HS-5 (cell line): ENCODE measurements at places on chromosomes 3 and 15.

DNA sequence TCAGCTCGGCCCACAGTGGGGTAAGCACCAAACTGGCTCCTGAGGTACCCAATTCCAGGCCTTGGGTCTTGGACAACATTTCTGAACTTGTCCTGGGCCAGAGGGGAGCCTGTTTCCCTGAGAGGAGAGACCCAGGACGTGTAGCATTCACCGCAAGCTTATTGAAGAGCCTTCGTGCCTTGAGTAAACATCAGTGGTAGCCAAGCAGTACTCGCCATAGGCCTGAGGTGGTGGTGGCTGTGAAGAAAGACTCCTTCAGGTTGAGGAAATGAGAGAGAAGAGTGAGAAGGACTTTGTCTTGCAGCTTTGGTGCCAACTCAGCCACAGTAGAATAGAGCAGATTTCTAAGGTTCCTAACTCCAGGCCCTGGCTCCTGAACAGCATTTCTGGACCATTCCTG, 50.2 kb downstream of the NUDT16 start:
- no peak for DNase-seq

GRCh38 chr3:64927689-64928088, 239.9 kb upstream of the ADAMTS9 start:
- no peak for DNase-seq

DNA sequence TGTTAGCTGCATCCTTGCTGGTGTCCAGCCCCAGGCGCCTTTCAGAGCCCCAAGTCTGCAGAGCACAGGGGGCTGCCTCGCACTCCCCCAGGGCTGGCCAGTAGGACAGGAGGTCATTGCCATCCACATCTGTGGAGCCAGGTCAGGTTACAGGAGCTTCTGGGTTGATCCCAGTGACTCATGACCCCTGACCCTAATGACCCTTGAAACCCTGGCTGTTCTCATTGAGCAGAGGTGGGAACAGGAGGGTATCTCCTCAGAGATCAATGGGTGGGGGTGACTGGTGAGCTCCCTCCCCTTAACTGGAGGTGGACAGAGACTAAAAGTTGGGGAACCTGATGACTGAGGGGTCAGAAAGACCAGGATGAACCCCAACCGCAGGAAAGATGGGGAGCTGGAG, 6.1 kb upstream of the SLC26A6 start:
- DNase-seq = no peak

DNA sequence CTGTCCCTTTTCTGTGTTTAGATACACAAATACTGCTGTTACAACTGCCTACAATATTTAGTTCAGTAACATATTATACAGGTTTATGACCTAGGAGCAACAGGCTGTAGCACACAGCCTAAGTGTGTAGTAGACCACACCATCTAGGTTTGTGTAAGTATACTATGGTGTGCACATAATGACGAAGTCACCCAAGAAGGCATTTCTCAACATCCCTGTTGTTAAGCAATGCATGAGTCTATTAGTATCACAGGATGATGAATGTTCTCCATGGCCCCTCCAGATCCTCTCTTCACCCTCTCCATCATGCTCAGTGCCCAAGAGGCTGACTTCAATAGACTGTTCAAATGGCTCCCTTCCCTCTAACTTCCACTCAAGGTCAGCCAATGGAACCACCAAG, 14.6 kb upstream of the SEC62 start:
- DNase-seq = no peak

GRCh38 chr3:46186471-46187340, 21.4 kb downstream of the CCR1 start:
- no peak for DNase-seq

- DNase-seq = peak; percentile 74
Measured at GRCh38 chr3:22377421-22377820, 626.4 kb upstream of the ZNF385D start.

DNA sequence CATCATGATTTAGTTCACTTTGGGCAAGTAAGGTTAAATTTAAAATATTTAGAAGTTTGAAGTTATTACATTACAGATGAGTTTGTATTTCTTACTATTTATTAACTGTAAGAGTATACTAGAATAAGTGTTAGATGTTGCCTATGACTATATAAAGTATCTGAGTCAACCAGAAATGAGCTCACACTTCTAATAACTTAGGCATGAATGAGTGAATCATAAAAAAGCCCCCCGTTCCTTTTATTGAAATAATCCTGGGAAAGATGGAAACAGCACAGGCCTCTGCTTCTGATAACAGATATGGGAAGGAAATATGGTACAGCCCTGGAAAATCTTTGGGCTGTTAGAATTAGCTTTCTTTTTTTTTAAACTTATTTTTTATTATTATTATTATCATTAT, 66.6 kb upstream of the TGFBR2 start:
- DNase-seq = no peak

GRCh38 chr3:32780735-32781210, 37.0 kb upstream of the TRIM71 start:
- DNase-seq = no peak

GRCh38 chr15:65948383-65948782, 79.1 kb downstream of the RAB11A start:
- DNase-seq = no peak

DNA sequence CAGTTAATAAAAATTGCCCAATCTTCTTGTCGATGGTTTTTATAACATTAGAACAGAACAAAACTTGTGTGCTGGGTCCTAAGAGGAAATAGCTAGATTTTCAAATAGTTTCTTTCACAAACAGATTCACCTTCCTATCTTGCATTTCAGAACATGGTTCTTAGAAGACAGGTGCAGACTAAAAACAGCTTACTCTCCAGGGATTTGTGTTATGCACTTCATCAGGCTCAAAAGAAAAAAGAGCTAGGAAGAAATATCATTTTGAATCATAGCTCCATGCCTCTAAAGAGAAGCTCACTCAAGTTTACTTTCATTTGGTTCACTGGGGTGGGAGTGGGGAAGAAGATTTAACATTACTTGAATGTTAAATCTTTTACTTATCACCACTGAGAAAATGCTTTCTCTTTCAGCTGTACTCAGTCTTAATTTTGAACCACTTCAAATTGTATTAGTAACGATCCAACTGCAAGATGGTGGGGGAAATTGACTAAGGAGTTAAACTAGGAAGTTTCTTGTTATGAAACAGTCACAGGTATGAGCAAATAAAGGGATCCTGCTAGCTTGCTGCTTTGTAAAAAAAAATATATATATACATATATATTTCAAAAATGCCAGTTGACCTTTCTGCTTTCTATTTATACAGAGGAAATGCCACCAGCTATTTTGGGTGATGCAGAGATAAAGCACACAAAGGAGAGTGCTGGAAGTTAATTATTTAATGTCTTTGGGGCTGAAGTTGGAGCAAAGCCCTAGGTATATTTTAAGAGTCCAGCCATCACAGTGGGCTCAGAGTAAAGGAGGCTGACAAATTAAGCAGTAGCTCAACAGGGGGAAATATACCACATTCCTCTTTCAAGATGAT, 28.3 kb upstream of the NUDT16 start:
- no peak for DNase-seq

DNA sequence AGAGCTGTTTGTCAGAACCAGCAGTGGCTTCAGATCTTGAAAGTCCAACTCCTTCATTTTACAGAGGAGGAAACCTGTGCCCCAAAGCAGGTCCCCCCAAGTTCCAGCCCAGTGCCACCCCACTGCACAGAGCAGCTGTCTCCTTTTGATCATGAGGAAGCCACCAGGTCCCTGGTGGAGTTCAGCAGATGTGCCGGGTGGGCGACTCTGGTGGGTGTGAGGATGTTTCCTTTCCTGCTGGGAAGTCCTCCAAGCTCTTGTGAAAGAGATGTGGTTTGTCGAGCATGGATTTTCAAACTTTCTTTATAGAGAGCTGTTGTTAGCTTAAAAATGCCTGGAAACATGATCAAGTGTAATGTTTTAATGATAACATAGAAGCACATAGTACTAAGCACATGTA, 52.0 kb downstream of the SMAD3 start:
- DNase-seq = no peak

- DNase-seq = no peak
Measured at GRCh38 chr15:63881431-63881830, 47.7 kb upstream of the HERC1 start.

DNA sequence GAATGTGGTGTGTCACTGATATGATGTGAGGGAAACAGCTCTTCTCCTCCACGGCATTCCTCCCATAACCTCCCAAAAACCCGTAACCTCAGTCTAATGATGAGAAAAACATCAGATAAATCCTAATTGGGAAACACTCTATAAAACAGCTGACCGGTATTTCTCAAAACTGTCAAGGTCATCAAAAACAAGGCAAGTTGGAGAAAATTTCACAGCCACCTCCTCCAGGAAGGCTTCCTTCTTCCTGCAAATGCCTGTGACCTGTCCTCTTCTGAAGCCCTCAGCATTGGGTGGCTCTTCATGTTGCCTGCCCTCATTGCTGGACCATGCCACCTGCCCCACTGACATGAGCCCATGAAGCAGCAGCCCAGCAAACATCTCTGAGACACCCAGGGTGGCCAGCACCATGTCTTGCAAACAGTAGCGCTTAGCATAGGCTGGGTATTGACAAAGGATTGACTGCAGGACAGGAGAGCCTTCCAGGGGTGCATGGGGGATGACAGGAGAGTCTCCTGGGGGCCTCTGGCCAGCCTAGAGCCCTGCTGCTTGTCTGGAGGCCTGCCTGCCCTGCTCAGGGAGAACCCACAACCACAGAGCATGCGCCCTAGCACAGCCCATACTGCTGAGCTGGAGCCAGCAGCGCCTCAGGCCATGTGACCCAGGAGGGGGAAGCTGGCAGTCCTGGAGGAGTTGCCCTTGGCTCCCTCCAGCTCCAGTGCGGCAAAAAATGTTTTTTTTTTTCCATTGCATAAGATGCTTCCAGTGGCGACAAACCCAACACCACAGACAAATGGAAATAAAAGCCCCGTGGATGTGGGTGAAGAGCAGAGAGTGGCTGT, 49.7 kb downstream of the XXYLT1 start:
- no peak for DNase-seq

- no peak for DNase-seq
Measured at GRCh38 chr3:177190756-177191681, 6.3 kb downstream of the TBL1XR1 start.

GRCh38 chr3:124318014-124318413, 326.1 kb upstream of the ROPN1 start:
- no peak for DNase-seq

DNA sequence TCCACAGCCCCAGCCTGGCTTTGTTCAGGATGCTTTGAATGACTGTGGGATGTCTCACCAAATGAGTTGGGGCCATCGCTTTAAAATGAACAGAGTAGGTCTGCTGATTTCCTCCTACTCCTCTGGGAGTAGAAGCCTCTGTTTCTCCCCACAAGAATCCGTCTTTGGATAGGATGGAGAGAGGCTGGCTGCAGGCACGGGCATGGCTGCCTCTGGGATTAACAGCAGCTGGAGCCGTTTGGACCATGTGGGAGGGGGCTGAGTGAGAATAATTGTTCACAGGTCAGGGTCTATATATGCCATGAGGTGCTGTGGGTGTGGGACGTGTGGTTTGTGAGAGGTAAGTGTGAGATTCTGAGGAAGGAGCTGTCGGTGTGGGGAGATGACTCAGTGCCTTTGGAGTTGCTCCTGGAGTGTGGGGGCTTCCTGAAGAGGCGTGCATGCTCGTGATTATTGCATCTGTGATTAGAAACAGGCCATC, 48.0 kb upstream of the APEH start:
- DNase-seq = no peak

- DNase-seq = peak; percentile 26
Measured at GRCh38 chr3:11770477-11771391, 76.0 kb downstream of the TAMM41 start.

DNA sequence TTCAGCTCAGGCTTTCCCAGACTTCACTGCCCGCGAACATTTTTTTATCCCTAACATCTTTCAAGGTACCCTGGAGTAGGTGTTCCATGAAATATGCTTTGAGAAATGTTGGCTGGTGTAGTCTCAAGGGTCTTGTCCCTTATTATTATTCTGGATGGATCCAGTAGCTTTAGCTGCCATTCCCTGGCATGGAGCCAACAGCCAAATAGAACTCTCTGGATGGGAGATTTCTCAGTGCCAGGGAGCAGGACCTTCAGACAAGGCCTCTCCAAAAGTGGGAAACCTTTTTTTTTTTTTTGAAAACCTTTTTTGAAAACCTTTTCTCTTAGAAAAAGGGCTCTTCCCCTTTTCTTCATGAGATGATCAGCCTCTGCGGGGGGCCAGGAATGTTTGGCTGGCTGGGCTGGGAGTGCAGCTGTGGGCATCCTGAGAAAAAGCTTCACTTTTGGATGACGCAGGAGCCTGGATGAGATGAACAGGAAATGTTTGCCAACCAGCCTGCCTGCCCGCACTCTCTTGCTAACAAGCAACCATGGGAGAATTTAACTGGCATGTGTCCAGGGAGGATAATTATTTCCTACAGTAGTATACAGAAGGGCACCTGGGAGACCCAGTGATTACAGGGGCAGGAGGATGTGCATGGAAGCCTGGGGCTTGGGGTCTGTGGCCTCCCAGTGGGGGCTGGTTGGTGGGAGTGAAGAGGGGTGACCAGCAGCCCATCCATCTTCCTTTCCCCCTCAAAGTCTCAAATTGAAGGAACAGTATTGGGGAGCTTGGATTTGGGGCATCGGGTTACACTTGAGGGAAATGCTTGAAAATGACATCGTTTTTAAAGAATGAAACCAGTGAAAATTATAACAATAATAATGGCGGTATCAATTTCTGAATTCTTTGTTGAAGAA, 109.1 kb upstream of the LRIG1 start:
- DNase-seq = no peak

GRCh38 chr3:85007195-85008094, 48.7 kb downstream of the CADM2 start:
- DNase-seq = no peak

GRCh38 chr15:85838655-85839054, 43.9 kb upstream of the KLHL25 start:
- no peak for DNase-seq

GRCh38 chr3:155995525-155996370, 124.6 kb upstream of the KCNAB1 start:
- DNase-seq = no peak

GRCh38 chr15:61421938-61422337, 192.8 kb upstream of the RORA start:
- no peak for DNase-seq

- peak; percentile 14 for DNase-seq
Measured at GRCh38 chr15:40058476-40059140, 19.6 kb upstream of the SRP14 start.

- DNase-seq = no peak
Measured at GRCh38 chr15:68186671-68187397, 18.3 kb downstream of the CALML4 start.

GRCh38 chr3:194099215-194099614, 36.7 kb upstream of the HES1 start:
- DNase-seq = no peak
